Testis (tissue), 5 donors: ENCODE measurements at places on chromosomes 11 and 22. TPM values are rescaled to one million over a fixed set of nuclear protein-coding genes. Genes with fewer than 3 reads are reported as not detected.

The TMEM151A gene
- polyA plus RNA-seq: 0.90 TPM

The MISFA gene
- 483 TPM for polyA plus RNA-seq

The PPP2R5B gene
- 9.9 TPM for polyA plus RNA-seq

The SYT12 gene
- polyA plus RNA-seq: 3.7 TPM

The MFNG gene
- polyA plus RNA-seq: 7.5 TPM

The MPZL3 gene
- 3.4 TPM for polyA plus RNA-seq

The NCR3LG1 gene
- polyA plus RNA-seq: 5.0 TPM

The CCDC116 gene
- polyA plus RNA-seq: 54.0 TPM

The DEPDC5 gene
- 22.1 TPM for polyA plus RNA-seq

The EMSY gene
- 23.1 TPM for polyA plus RNA-seq

The CHEK1 gene
- polyA plus RNA-seq: 25.8 TPM

The OR8D4 gene
- not detected for polyA plus RNA-seq

The RBM14 gene
- 85.2 TPM for polyA plus RNA-seq

The OR8G1 gene
- 0.29 TPM for polyA plus RNA-seq

The SMC1B gene
- polyA plus RNA-seq: 10.1 TPM

The ZNF280B gene
- polyA plus RNA-seq: 22.8 TPM

The CDC45 gene
- 47.2 TPM for polyA plus RNA-seq

The DEFB131B gene
- polyA plus RNA-seq: not detected
